ENCODE measurements at places on chromosomes 12 and 14.

- DNase-seq: peak; percentile 62
Measured at GRCh38 chr14:75752907-75753594, 92.0 kb downstream of the TTLL5 start.

DNA sequence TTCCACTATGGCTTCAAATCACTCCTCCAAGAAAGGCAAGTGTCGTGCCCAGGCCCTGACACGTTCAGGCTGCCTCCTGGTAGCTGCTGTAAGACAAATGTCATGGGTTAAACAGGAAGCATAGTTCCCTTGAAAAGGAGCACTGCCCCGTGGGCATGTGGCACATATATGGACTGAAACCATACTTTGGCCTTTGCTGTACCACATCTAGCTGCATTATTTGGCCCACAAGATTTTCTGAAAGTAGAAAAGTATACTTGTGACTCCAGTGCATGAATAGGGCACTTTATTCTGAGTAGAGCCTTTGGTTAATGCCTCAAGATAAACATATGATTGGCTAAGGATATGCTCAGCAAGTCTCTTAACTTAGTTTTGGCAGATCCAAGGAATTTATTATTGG, 218.7 kb upstream of the EGLN3 start:
- no peak for DNase-seq

- peak; percentile 84 for DNase-seq
Measured at GRCh38 chr12:46357438-46358324, 14.9 kb downstream of the SLC38A2 start.

- DNase-seq: no peak
Measured at GRCh38 chr14:68482772-68483395, 310.0 kb downstream of the ZFP36L1 start.

- DNase-seq: no peak
Measured at GRCh38 chr12:131909081-131909751, 14.8 kb downstream of the ULK1 start.
